ENCODE measurements at places on chromosomes 4 and X. TPM values are rescaled to one million over a fixed set of nuclear protein-coding genes. Genes with fewer than 3 reads are reported as not detected.

- peaks cover 22% of the 10 kb centered on the region for H3K4me1 ChIP-seq
- DNase-seq = no peak
- H3K27ac ChIP-seq = no peak overlapping the region
Observed at GRCh38 chr4:37662251-37662650, 23.9 kb downstream of the RELL1 start.

MTTP gene
- total RNA-seq = not detected

DNA sequence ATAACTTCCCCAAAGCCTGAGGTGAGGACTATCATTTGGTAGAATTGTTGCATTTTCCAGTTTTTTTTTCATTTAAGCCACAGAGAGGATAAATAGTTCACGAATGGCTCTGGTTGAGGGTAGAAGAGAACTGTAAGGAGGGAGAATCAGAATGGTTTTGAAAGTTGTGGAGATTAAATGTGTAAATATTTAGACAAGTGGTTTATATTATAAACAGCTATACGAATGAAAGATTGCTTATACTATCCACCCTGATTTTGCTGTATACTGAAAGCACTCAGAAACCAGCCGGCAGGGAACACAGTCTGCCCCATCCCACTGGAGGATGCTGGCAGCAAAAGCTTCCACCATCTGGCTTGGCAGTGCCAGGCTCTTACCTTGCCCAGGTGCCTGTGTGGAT is 341.1 kb downstream of the RAPGEF2 start:
- no peak overlapping the region for H3K4me3 ChIP-seq
- H3K4me1 ChIP-seq = no peaks in the 10 kb centered on the region
- no peak for DNase-seq
- no peak overlapping the region for H3K27ac ChIP-seq
- no peaks in the 10 kb centered on the region for H3K27me3 ChIP-seq
- H3K36me3 ChIP-seq = no peaks in the 10 kb centered on the region

GAGE12E gene
- total RNA-seq = not detected

WDR44 gene
- total RNA-seq = 24.1 TPM

GRCh38 chrX:140766024-140766611 is 56.6 kb downstream of the LINC00632 start:
- H3K27me3 ChIP-seq = no peaks in the 10 kb centered on the region
- no peak overlapping the region for H3K4me3 ChIP-seq
- H3K27ac ChIP-seq = no peak overlapping the region

GRCh38 chr4:145076469-145076855 is 21.5 kb downstream of the ANAPC10 start:
- H3K4me3 ChIP-seq = no peak overlapping the region
- H3K4me1 ChIP-seq = peaks cover 4% of the 10 kb centered on the region
- H3K27me3 ChIP-seq = no peaks in the 10 kb centered on the region
- DNase-seq = no peak

- H3K27ac ChIP-seq = no peak overlapping the region
- no peak for DNase-seq
- H3K4me3 ChIP-seq = no peak overlapping the region
Observed at GRCh38 chrX:139200793-139201192, 329.7 kb upstream of the F9 start.

- no peak for DNase-seq
- no peak overlapping the region for H3K4me3 ChIP-seq
- H3K4me1 ChIP-seq = no peaks in the 10 kb centered on the region
- no peaks in the 10 kb centered on the region for H3K27me3 ChIP-seq
- H3K27ac ChIP-seq = no peak overlapping the region
Observed at GRCh38 chr4:56668267-56668666, 12.8 kb downstream of the HOPX start.

DNA sequence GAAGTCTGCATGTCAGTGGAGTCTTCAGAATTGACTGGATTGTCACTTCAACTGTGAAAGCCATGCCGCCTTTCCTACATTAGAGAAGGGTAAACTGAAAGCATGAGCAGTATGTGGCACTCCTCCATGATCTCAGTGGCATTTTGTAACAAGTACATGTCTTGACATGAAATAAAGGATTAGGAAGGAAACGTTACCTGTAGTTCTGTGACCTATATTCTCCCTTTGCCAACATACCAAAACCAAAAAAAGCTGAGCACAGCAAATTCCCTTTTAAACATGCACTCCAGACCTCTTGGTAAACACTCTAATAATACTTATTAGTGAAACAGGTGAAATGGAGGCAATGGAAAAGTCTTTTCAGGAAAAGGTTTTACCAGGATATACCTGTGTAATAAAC is 344.2 kb downstream of the GRIA2 start:
- no peaks in the 10 kb centered on the region for H3K36me3 ChIP-seq
- H3K4me1 ChIP-seq = no peaks in the 10 kb centered on the region
- DNase-seq = no peak
- no peak overlapping the region for H3K4me3 ChIP-seq
- no peak overlapping the region for H3K27ac ChIP-seq

HSFX4 gene
- total RNA-seq = not detected
